Fibroblast of lung (primary cell): ENCODE measurements at places on chromosomes 1 and 21.

GRCh38 chr1:107673006-107673405, 292.0 kb downstream of the VAV3 start:
- no peak for DNase-seq

- DNase-seq = peak; percentile 23
Measured at GRCh38 chr1:41322835-41323234, 38.4 kb upstream of the FOXO6 start.

DNA sequence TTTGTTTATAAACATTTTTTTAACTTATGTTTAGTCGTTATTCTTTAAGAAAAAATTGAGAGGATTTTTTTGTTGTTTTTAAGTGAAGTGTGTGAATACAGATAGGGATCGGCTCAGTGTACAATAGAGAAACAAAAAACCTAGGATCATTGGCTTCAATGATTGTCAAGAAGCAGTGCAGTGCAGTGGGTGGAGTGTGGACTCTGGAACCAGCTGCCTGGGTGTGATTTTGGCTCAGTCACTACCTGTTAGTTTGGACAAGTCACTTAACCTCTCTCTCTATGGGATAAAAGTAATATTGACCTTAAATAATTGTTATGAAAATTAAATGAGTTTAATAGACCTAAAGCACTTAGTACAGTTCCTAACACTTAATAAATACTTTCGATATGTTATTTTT, 41.3 kb downstream of the SCCPDH start:
- no peak for DNase-seq

DNA sequence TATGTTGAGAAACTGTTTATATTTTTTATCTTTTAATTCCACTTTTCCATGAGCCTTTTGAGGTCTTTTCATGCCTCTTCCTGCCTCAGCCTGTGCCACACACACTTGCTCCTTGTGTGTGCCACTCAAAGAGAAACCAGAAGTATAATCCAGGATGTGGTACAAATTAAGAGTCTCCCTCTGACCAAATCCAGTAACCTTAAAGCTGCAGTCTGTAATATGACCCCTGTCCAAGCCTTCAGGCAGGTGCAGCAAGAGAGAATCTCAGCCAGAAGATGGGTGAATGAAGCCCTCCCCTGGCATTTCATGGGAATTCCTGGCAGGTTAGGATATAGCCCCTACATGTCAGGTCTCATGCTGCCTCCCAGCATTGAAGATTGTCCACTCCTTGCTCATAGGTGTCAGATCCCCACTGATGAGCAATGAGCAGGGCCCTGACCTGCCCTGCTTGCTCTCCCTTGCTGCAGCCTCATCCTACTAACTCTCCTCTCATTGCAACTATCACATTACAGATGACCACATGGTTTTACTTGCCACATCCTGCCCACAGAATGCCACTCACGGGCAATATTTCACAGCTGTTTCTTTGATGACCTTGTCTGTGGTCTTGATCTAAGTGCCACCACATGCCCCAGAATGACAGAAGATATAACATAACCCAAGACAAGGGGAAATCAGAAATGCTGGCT, 169.3 kb downstream of the SEC16B start:
- DNase-seq = peak; percentile 76

- DNase-seq = no peak
Measured at GRCh38 chr1:102151242-102151641, 154.5 kb upstream of the OLFM3 start.

- no peak for DNase-seq
Measured at GRCh38 chr1:100869996-100870395, 24.6 kb downstream of the EXTL2 start.

DNA sequence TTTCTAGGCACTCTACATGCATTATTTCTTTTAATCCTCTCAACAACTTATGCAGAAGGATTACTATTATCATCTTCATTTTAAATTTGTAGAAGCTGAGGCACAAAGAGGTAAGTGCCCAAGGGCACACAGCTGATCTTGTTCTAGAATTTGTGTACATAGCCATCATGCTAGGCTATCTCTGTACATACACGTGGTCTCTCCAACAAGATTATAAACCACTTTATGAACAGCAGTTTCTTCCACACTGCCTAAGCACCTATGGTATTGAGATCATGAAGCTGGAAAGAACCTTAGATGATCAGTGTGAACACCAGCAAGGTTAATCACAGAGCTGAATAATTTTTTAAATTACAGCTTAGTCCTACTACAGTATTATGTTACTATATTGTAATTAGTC, 28.9 kb downstream of the UCHL5 start:
- no peak for DNase-seq

- no peak for DNase-seq
Measured at GRCh38 chr1:204651843-204652421, 33.6 kb downstream of the LRRN2 start.

DNA sequence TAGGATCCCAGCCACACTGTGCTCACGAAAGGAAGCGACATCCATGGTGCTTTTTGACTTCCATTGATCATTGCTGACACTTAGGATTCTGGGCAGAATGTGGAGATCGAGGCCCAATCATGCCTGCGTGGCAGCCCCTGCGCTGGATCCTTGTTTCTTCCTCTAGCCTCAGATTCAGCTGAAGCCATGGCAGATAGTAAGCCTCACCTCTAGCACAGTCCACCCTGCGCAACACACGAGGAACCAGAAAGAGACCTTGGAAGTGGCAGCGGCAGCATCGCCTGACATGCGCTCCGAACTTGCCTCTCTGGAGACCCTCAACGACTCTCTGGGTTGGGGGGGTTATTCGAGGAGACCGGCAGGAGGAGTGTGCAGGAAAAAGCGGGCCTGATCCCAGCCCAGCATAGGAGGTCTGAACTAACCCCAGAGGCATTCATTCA, 10.6 kb downstream of the HLX start:
- no peak for DNase-seq

DNA sequence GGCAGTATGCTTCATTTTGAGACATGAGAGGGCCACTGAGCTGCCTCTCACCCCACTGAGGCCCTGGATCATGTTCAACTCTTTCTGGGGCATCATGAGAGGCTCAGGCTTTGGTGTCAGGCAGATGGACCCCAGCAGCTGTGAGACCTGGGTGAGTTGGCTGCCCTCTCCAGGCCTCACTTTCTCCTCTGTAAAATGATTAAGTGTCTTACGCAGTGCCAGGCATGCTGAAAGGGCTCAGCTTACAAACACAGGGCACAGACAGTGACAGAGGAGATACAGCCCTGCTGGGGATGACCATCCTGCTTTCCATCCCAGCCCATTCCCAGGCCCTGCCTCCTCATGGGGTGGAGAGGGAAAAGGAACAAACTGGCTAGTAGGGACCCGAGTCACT, 387.4 kb downstream of the MATN1 start:
- DNase-seq = no peak

- no peak for DNase-seq
Measured at GRCh38 chr1:234838182-234838581, 228.2 kb upstream of the IRF2BP2 start.

DNA sequence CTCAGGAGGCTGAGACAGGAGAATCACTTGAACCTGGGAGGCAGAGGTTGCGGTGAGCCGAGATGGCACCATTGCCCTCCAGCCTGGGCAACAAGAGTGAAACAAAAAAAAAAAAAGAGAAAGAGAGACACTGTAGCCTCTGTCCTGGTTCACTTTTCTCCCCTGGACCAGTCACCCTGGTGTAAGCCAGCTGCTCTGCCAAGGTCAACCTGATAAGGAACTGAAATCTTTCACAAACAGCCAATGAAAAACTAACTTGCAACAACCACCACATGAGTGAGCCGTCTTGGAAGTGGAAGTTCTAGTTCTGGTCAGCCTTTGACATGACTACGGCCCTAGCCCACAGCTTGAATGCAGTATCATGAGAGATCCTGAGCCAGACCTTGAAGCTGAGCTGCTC, 36.8 kb upstream of the CXADR start:
- no peak for DNase-seq

DNA sequence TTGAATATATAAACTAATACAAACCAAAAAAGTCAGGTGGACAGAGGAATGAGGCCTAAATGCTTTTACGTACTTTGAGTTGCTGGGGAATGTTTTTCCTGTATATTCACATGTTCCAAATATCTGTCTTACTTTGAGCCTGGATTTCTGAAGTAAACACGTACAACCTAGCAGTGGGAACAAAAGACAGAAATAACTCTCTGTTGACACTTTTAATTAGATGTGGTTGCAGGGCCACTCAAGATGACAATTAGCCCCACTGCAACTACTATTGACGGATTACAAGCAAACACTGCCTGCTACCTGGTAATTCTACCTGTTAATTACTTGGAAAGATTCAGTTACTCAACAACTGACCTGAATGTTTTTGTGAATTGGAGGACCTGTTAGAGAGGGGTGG, 196.9 kb downstream of the TTLL7 start:
- no peak for DNase-seq

GRCh38 chr1:3457910-3458883, 3.7 kb downstream of the ARHGEF16 start:
- DNase-seq = no peak

DNA sequence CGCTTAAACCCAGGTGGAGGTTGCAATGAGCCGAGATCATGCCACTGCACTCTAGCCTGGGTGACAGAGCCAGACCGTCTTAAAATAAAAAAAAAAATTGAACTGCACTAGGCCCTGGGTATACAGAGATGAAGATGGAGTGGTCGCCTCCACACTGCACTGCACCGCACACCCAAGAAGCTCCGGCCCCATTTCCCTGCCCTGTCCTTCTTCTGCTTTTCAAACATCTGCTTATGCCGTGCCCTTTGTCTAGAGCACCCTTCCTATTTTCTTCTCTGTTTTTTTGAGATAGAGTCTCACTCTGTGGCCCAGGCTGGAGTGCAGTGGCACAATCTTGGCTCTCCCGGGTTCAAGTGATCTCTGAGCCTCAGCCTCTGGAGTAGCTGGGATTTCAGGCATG, 17.4 kb downstream of the IQGAP3 start:
- no peak for DNase-seq

DNA sequence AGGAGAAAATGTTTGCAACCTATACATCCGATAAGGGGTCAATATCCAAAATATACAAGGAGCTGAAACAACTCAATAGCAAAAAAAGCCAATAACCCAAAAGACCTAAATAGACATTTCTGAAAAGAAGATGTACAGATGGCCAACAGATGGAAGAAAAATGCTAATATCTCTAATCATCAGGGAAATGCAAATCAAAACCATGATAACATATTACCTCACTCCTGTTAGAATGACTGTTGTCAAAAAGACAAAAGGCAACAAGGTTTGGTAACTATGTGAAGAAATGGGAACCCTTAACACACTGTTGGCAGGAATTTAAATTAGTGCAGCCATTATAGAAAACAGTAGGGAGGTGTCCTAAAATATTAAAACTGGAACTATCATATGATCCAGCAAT, 74.7 kb downstream of the LEPR start:
- DNase-seq = no peak

GRCh38 chr1:15777909-15778707, 19.5 kb downstream of the FBLIM1 start:
- DNase-seq = no peak

GRCh38 chr1:185776522-185776921, 42.3 kb downstream of the HMCN1 start:
- DNase-seq = no peak

- DNase-seq = no peak
Measured at GRCh38 chr1:184771190-184771691, 16.6 kb upstream of the EDEM3 start.

DNA sequence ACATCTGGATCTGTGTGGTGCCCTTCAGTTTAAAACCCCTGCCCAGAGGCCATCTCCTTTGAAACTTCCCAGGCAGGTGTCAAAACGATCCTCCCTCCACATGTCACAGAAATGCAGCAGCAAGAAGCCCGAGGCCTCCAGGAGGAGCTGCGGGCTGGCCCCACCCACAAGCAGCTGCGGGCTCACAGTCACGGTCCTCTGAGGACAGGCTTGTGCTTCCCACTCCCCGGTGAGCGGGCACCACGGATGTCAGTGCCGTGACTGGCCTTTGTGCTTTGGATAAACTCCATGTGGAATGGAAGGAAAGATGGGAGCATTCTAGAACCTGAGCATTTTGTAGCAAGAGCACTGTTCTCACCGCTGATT, 65.8 kb downstream of the SIK1 start:
- DNase-seq = no peak

DNA sequence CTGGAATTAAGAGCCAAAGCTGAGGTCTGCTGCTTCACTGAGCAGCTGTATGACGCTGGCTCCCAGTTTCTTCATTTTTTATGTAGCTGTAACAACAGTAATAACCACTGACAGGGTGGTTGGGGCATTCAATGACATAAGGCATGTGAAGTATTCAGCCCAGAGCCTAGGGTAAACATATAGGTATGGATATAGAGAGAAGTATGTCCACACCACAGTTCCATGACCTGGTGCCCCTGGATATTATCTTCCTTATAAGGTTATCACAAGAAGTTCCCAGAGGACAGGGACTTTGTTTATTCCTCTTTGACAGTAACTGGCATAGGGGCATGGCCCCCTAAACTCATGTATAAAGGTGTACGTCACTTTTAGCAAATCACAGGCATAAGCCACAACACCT, 14.7 kb downstream of the RAB42 start:
- DNase-seq = no peak

DNA sequence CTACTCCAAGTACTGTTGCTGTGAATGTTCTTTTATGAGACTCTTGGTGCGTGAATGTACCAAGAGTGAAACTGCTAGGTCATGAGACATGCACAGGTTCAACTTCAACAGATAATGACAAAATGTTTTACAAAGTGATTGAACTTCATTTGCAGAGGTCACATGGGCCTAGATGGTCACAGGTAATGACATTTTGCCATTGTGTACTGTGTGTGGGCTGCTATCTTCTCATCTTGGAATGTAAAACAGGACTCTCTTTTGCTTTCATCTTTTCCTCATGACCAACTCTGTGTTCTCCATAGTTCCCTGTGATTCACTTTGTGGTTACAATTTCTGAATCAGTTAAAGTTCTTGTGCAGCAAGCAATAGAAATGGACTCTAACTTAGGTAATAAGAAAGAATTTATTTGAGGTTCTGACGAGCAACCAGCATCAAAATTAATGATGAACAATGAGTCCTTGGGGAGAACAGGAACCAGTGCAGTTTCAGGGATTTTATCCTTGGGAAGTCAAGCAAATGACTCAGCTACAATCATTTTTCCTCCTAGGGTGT, 16.2 kb upstream of the TSNAX start:
- peak; percentile 8 for DNase-seq

DNA sequence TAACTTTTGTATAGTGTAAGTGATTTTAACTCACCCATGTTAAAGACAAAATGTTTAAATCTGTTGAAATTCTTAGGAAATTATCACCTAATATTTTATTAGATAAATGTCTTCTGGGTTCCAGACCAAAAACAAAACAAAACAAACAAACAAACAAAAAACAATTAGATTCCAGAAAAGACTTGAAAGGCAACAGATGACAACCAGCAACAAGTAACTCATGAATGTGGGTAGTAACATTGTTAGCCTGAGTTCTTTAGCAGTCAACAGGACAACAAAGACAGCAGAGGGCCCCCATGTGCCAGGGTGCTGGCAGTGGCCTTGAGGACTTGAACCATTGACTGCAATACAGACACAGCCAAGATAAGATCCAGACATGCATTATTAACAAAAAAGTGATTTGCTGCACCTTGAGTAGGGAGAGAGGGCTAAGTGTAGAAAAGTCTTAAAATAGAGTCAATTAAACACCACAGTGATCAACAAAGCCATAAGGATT, 2.4 kb upstream of the CD247 start:
- DNase-seq = no peak

- no peak for DNase-seq
Measured at GRCh38 chr1:91349524-91349923, 55.1 kb downstream of the HFM1 start.
